ENCODE measurements at places on chromosomes 4 and X.

DNA sequence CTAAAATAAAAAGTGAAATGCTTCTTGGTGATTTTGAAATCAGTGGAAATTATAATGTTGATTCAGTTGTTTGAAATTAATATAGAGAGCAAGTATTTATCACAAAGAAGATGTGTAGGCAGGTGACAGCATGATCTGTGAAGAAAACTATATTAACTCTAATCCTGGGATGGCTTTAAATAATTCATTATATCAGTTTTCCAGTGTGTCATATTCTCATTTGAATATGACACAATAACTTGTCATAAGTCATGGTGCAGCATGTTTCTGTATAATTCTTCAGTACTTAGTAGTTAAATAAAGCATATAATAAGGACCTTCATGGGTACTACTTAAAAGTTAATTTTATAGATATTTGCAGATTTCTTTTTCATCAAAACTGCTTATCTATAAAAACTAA is 573.6 kb downstream of the INPP4B start:
- no peak for DNase-seq

DNA sequence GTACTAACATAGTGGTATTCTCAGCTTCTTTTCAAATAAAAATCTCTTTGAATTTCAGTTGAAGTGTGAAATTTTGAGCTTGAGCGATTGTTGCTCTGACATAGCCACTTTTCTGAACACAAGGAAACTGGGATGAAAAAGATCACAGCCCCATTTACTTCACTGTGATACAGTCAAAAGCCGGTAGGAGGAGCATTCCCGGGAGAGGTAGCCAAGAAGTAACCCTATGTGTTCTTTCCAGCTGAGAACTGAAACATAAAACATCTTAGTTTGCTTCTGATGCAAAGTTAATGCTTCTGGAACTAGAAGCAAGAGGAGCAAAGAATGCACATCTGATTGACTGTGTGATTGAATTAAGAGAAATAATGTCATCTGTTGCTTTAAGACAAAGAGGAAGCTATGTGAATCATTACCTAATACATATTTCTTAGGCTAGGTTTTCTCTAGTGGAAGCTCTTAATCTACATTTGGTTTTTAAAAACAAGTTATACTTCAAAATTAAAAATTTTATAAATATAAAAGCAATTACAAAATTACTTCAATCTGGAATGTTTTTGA is 88.3 kb upstream of the UNC5C start:
- no peak for DNase-seq

DNA sequence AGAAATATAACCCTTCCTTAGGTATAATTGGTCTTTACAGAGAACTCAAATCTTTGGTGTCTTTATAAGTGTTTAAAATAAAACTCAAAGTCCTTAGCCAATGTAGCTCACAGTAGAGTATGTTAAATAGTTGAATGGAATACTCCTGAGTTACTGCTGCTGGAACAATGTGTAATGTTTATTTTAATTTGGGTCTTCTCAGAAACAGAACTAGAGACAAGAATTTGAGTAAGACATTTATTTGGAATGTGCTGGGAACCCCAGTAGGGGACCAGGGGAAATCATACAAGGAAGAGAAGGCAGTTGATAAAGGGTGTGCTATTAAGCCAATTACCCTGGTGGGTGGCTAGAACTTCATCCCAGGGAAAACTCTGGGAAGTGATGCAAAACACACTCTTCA is 240.4 kb upstream of the LDB2 start:
- DNase-seq, result no peak

- no peak for DNase-seq
Measured at GRCh38 chrX:17535229-17535628, 160.2 kb downstream of the NHS start.

DNA sequence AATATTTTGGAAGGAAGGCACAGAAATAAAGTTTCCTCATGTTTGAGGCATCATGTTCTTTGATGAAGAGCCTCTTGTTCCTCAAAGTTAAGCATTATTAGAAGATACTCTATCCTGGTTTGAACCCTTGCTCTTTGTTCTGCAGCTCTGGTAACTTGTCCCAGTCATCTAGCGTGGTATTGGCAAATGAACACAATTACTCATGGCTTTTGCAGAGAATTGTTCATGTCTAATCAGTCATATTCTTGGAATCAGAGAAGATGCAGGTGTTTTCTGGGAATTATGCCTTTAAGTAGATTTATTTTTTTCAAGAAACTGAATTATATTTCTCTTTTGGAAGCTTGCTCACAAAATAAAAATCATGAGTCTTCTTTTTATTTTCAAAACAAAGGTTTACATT is 52.9 kb upstream of the HPGDS start:
- no peak for DNase-seq

DNA sequence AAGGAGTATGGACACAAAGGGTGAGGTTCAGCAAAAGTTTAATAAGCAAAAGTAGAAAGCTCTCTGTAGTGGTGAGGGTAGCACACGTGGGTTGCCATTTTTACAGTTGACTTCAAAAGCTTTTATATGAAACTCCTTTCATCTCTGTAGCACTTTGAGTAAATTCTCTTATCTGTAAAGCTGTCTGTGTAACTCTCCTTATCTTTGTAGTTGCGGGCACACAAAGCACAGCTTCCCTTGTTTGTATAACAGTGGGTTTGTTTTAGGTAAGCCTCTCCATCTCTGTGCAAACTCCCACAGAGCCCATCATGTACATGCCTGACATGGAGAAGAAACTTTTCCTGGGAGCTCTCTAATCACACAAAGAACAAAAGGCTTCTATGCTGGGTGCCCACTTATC is 325.9 kb upstream of the PABPC5 start:
- DNase-seq, result no peak

- no peak for DNase-seq
Measured at GRCh38 chr4:125041372-125041930, 273.3 kb upstream of the FAT4 start.

DNA sequence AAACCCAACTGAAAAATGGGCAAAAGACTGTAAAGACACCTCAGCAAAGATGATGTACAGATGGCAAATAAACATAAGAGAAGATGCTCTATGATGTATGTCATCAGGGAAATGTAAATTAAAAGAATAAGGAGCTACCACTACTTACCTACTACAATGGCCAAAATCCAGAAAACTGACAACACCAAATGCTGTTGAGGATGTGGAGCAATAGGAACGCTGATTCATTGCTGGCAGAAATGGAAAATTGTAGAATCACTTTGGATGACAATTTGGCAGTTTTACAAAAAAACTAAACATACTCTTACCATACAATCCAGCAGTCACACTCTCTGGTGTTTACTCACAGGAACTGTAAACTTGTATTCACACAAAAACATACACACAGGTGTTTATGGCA is 222.3 kb upstream of the LDB2 start:
- DNase-seq, result no peak

GRCh38 chr4:184424993-184425758 is 49.2 kb downstream of the IRF2 start:
- DNase-seq, result peak; percentile 27

- DNase-seq, result no peak
Measured at GRCh38 chrX:129754056-129755024, 15.6 kb downstream of the XPNPEP2 start.

- DNase-seq, result no peak
Measured at GRCh38 chrX:6890544-6891261, 256.8 kb upstream of the STS start.

DNA sequence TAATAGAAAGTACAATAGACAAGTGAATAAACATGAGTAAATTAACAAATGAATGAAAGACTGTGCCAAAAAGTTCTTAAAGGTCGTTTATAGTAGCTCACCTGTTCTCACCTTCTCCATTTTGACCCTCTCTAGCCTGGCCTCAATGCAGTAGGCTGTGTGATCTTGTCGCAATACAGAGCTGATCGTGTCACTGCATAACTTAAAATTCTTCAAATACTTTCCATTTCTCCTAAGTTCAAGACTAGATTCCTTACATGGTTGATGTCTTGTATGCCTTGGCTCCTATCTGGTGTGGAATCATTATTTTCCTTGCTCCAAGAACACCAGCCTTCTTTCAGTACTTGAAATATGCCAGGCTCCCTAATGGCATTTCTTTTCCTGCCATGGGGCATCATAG is 9.5 kb upstream of the GABRA2 start:
- no peak for DNase-seq

GRCh38 chr4:8592366-8593263 is at the start of gene CPZ:
CPZ (plus strand) TSS chr4:8592765; CDS start chr4:8592834, 69 bp downstream.
- DNase-seq, result no peak

- DNase-seq, result no peak
Measured at GRCh38 chr4:114205261-114205660, 225.8 kb upstream of the ARSJ start.

- no peak for DNase-seq
Measured at GRCh38 chrX:114582698-114583395, 1.0 kb upstream of the HTR2C start.

- DNase-seq, result no peak
Measured at GRCh38 chrX:156001001-156001666, 3.6 kb downstream of the IL9R start.

DNA sequence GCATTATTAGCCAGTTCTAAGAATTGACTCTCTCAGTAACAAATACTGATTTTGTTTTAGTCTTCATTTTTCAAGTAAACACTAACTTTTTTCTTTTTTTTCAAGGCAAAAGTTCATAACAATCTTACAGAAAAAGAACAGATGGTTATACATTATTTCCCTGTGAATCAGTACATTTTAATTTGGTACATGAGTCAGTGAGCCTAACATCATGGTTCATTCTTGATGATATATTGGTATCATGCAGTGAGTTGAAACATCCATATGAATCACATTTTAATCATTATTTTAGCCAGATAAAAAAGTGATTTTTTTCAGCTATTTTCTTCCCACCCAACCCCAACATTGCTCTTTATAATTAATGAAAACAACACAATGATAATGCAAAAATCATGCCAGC is 184.3 kb upstream of the TACR3 start:
- no peak for DNase-seq

DNA sequence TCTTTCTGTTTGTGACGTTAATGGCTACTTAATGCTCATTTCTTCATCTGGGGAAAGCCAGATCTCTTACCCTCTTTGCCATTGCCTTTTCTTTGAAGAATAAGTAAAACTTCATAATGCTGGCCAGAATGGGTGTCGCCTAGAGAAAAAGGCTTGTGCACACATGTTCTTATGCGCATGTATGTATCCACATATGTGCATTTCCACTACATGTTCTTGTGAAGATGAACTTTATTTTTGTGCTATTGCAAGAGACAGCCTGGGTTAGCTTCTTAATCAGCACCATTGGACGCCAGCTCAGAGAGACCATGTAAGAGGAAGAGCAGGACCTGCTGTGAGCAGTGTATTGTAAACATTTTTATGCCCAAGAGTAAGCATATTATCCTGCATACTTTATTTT is 178.7 kb downstream of the SPRY1 start:
- DNase-seq, result no peak

DNA sequence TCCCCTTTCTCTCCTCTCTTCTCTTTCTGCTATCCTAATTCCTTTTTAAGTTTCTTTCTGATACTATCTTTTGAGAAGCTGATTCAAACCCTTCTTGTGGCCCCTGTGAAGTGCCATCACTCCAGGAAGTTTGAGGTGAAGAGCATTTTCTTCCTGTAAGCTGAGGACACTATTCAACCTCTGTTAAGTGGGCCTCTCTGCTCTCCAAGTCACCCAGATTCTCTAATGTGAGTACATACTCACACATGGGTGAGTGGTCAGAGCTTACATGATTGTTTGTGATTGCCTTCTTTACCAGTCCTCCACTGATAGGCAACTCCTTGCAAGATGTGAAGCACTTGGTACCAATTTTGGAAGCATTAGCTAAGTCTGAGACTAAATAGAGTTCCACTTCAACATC is 18.4 kb upstream of the SMIM10L2A start:
- no peak for DNase-seq

GRCh38 chrX:54494166-54494988 is 1.7 kb downstream of the FGD1 start:
- no peak for DNase-seq

DNA sequence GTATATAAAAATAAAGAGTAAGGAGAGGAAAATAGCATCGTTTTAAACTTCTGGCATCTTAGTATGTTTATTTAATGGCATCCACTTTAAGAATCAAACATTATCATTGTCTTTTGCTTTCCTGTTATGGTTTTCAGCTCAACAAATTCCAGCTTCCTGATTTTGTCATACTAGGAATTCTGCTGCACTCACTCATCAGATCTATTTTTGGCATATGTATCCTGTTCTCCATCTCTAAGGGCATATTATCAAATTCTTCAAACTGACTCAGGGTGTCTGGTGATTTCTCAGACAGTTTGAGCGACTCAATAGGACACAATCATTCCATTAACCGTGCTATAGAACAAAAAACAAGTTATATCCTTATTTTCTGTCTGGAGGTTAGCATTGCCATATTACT is 248.5 kb upstream of the DIAPH2 start:
- DNase-seq, result no peak

DNA sequence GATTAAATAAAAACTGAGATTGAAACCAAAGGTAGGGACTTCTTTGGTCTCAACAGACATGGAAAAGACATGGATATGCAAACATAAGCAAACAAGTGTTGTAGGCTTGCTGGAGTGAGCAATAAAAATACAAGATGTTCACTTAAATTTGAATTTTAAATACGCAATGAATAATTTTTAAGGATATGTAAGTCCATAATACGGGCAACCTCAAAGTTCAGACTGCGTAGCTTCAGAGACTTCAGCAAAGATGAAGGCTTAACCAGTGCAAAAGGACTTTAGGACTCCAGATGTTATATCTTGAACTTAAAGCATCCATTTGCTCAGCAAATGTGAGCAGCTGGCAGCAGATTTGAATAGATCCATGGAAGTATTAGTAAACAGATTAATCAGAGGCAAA is 549.3 kb downstream of the ARAP2 start:
- no peak for DNase-seq

GRCh38 chr4:143302536-143302935 is 34.1 kb upstream of the GAB1 start:
- DNase-seq, result no peak
